ENCODE measurements at places on chromosomes 16 and 17.
A peak's percentile ranks its signal among the peaks of the same experiment; 100 is the strongest.

GRCh38 chr17:79073706-79074088 lies 927 bp upstream of the ENGASE start:
- peak; percentile 77 for DNase-seq

DNA sequence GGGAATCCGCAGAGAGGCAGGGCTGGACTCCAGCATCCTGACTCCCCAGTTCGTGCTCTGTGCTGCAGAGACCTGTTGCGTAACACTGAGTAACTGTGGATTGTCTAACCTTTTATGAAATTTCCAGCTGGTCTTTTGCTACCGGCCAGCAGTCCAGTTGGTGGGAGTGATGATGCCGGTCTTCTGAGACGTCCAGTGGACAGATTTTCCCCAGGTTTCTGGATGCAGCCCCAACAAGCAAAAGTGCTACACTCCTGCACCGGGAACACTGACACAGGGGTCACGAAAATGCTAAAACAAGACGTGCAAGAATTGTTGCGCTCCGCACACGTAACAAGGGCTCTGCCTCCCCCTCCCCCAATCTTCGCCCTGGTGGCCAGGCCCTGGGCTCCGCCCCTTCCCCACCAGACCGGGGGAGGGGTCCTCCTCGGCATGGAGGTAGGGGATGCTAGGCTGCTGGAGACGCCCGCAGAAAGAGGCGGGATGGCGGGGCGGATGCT lies 701 bp upstream of the MRC2 start:
- peak; percentile 70 for DNase-seq

DNA sequence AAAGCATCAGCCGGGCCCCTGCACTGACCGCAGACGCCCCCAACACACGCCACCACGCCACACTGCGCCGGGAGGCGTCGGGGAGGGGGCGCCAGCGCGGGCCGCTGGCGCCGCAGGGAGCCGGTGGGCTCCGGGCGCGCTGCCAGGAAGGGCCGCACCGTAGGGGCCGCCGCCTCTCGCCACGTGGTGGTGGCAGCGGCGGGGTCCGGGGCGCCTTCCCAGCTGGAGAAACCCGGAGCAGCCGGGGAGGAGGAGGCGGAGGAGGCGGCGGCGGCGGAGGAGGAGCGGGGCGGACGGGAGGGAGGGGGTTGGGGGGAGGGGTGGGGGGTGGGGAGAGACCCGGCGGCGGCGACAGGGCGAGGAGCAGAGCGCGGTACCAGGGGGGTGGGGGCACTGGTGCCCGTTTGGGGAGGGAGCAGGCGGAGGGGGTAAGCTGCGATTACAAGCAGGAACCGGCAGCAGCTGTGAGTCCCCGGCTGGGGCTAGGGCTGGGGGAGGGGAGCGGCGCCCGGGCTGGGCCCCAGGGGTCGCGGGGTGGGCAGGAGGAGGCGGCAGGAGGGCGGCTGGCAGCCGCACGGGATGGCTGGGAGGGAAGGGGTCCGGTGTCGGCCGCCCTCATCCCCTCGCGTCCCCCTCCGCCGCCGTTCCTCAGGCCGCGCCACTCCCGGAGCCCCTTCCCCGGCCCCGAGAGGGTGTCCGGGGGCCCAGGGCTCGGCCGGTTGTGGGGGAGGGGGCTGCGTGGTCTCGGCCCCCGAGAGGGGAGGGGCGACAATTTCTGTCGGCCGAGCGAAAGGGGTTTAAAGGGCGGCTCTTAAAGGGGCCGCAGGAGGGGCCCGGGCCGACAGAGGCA lies at the start of gene TBKBP1:
TBKBP1 (plus strand) TSS at position 431 of the 850 bp plus-strand sequence. CDS start 1,952 bp downstream, outside the sequence.
- DNase-seq = peak; percentile 72

GRCh38 chr17:67311575-67311974 lies 54.8 kb downstream of the PSMD12 start:
- DNase-seq = no peak

- peak; percentile 99 for DNase-seq
Measured at GRCh38 chr16:30526823-30527634, 663 bp upstream of the ZNF768 start.

- DNase-seq = no peak
Measured at GRCh38 chr16:23611936-23612335, 15.8 kb upstream of the NDUFAB1 start.

- DNase-seq = no peak
Measured at GRCh38 chr17:71330099-71330375, 790.8 kb upstream of the SOX9 start.

DNA sequence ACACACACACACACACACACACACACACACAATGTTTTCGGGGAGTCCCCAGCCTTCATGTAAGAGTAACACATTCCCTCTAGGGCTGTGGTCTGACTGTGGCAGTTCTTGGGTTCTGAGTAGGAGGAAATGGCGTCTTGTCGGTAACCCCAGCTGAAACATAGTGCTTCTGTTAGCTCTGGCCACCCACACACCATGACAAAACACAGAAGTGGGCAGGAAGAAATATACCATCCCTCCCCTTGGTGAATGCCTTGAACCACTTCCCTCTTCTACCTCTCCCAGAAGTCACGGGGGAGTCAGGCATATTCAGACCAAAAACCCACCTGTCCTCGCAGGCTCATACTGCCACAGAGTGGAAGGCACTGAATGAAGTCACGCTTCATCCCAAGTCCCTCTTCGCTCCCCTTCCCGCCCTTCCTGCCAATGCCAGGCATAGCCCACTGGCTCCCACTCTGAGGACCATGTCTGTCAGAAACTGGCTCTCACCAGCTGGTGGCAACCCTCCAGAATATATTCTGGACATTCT lies 11.5 kb downstream of the SLC35B1 start:
- DNase-seq = no peak

DNA sequence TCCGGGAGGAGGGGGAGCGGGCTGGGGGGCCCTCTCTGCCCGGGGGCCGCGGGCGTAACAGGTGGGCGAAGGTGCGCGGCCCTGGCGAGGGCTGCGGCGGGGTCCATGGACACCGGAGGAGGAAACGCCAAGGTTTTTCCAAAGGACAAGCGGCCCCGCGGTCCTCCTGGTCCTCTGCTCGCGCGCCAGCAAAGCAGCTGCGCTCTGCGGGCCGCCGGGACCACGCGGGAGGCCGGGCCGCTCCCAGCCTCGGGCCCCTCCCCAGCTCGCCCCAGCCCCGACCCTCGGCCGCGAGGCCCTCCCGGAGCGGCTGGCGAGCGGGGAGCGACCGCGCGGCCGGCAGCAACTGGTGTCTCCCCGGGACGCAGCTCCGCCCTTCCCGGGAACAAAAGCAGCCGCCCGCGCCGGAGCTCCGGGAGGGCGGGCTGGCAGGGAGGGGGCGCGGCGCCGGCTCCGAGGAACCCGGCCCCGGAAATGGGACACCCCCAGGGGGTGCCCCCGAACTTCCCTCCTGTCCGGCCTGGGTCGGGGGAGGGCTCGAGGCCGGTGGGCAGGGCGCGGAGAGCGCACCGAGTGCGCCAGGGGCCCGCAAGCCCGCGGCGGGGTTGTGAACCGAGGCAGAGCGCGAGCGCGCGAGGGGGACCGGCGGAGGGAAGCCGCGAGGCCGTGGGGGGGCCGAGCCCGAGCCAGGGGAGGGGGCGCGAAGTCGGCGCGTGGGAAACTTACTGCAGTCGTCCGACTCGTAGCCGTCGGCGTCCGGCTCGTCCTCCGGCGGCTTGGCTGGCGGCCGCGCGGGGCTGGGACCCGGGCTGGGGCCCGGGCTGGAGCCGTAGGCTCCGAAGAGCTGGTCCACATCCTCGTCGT lies 837 bp downstream of the DOC2B start:
- DNase-seq = no peak

DNA sequence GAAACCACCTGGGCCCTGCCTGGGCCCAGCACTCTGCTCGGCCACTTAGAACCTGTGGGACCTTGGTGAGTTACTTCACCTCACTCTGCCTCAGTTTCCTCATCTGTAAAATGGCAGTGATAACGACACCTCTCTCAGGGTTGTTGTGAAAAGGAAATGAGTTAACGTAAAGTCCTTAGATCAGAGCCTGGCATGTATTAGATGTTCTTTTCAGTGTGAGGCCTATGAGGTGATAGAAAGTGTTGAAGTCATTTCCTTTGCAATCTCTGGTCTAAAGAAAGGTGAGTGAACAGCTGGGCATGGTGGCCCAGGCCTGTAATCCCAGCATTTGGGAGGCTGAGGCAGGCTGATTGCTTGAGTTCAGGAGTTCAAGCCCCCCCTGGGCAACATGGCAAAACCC lies 51.7 kb upstream of the LGALS9 start:
- DNase-seq = no peak

DNA sequence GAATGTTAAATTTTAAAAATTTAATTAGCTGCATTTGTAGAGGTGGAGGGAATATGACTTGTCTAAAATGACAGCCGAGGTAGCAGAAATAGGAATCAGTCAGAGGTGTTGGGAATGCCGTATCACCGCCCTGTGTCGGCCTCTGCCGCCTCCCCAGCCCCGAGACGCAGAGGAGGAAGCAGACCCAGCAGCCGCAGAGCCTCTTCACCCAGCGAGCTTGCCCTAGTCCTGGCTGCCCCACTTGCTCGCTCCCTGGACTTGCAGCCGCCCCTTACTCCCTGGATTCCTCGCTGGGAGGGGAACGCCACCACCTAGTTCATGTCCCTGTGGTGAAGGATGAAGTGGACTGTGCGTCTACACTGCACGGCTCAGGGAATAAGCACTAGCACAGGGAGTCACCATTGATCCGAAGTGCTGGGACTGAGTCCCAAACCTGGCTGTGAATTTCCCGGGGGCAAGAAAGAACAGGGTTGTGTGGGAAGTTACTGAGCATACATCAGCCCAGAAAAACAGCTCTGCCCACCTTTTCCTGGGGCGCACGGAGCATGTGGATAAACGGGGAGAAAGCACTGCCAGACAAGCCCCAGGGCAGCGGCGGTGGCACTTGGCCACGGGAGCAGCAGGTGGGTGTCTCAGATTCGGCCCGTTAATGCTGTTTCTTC lies 76.8 kb downstream of the RPTOR start:
- no peak for DNase-seq

DNA sequence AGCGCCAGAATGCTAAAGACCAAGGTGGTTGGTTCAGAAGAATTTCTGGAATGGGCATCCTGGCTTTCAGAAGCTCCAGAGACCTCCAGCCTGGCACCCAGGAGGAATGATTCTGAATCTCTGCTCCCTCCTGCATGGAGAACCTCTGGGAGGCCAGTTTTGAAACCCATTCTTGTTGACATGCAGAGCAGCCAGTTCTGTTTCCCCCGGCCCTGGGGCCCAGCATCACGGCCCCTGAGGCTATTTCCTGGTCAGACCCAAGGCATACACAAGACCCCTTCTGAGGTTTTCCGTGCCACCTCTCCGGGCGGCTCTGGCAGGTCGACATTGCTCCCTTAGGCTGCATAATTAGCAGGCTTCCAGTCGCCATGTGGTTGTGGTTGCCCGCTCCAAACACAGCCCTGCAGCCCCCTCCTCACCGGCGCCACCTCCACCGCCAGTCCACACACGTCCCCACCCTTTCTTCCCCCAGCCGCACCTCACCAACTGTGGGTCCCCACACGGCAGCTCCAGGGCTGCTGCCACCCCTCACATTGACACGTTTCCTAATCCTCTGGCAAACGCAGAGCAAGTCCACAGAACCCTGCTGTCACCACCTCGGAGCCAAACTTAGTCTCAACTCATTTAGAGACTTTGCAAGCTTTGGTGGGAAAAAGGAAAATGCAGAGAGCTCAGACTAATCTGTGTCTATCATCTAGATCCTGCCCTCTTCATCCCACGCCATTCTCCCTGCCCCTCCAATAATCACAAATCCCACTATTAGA lies 367.1 kb downstream of the SOX9 start:
- no peak for DNase-seq

- peak; percentile 39 for DNase-seq
Measured at GRCh38 chr17:45441526-45442310, 9.0 kb upstream of the ARHGAP27 start.

DNA sequence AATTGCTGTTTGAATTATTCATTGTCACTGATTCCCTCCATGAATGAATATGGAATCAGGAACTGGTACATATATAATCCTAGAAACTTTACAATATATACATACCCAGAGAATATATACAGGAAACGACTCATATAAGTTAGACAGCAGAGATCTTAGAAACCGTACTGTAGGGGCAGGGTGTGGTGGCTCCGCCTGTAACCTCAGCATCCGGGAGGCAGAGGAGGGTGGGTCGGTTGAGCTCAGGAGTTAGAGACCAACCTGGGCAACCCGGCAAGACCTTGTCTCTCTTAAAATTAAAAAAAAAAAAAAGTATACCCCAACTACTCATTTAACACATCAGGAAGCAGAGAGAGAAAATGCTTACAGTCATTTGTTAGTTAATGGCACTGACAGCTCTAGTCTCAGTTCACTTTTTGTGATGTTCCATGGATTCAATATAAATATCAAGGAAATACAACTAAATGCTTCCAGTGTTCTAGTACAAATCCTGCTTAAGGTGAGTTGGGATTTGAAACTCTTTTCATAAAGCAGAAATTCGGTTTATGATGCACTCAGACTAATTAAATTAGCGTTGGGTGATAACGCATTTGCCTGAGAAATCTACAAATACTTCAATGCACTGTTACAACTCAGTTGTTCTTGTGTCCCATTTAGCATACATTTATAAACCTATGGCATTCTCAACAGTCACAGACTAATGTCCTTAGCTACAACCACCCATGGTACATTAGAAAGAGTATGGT lies 5.6 kb downstream of the GLG1 start:
- DNase-seq = no peak

GRCh38 chr17:50763716-50764475 lies 3.4 kb downstream of the ANKRD40CL start:
- DNase-seq = no peak

DNA sequence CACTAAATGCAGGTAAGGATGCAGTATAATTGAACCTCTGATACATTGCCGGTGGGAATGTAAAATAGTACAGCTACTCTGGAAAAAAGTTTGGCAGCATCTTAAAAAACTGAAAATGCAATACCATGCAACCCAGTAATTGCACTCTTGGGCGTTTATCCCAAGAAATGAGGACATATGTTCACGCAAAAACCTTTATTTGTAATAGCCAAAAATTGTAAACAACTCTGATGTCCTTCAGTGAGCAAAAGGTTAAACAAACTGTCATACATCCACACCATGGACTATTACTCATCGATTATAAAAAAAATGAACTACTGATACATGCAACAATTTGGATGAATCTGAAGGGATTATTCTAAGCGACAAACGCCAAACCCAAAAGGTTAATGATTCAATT lies 16.9 kb downstream of the SYNRG start:
- DNase-seq = no peak

- DNase-seq = no peak
Measured at GRCh38 chr16:77807021-77807420, 18.7 kb downstream of the VAT1L start.

GRCh38 chr17:17254036-17254435 lies 17.1 kb upstream of the FLCN start:
- no peak for DNase-seq

GRCh38 chr16:89658221-89658879 lies 714 bp downstream of the SPATA33 start:
- DNase-seq = no peak

GRCh38 chr16:27106305-27106704 lies 39.6 kb downstream of the C16orf82 start:
- DNase-seq = no peak
